Activated T-cell treated with anti-CD3 and anti-CD28 coated beads, Interleukin-2, amount 50 U/mL, for 24 hours (primary cell): ENCODE measurements at places on chromosomes 5 and 9.

GRCh38 chr5:79612667-79613198 lies 492 bp downstream of the TENT2 start:
- no peak for DNase-seq

DNA sequence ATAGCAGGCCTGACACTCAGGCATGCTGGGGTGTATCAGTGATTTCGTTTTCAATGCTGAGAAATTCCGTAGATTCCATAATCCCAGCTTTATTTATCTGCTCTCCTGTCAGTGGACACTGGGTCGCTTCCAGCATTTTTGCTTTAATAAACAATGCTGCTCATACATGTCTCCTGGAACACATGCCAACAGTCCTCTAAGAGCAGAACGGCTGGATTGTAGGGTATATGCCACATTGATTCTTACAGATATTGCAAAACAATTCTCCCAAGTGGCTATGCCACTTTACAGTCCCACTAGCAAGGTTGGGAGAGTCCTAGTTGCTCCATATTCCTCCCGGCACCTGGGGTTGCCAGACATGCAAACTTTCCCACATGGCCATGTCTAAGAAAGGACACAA lies 81.9 kb downstream of the RAPGEF1 start:
- no peak for DNase-seq

GRCh38 chr5:61878471-61878870 lies 427.5 kb upstream of the KIF2A start:
- DNase-seq = no peak

DNA sequence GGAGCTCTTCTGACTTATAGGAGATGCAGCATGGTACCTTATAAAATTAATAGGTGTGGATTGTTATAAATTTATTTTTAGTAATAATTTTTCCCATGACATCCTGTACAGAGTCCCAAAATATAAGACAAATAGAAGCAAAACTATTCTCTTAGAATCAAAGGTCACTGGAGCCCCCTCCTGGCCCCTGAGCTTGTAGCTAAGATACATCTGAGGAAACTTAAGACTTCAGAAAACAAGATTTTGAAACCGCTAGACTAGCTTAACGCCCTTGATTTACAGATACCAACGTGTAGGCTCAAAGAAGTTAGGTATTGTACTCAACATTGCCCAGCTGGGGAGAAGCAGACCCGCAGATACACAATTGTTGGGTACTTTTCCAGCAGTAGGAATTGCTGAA lies 45.7 kb upstream of the KCNN2 start:
- no peak for DNase-seq

DNA sequence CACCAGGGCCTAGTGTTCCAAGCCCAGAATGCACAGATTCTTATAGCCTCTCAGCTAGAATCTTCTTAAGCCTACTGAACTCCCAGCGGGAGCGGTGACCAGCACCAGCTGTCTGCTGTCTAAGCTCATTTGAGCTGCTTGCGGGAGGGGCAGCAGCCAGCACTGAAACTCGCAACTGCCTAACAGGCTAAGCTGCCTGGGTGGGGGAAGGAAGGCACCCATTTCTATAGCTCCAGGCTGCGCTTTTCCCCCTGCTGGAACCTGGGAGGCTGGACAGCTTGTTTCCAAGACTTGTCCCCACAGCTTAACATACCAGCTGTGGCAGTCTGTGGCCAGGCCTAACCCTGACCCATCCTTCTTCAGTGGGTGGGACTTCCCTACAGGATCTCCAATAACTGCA lies 512.9 kb downstream of the EFNA5 start:
- no peak for DNase-seq

- DNase-seq = no peak
These were observed 113.0 kb downstream of the AUH start for GRCh38 chr9:91248707-91249106.

DNA sequence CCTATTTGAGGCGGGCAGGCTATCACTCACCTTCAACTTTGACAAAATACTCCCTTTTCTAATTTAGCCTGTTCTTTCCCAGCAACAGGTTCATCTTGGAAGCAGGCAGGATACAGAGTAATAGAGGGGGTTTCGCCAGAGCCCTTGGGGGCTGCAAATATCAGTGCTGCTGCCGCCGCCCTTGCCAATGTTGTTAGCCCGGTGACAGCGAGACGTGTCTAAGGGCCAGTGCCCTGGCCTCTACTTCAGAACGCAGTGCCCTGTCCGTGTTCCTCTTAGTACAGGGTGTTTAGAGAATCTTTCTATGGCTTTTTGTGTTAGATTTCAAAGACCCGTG lies 703 bp downstream of the FAM120AOS start:
- DNase-seq = no peak

DNA sequence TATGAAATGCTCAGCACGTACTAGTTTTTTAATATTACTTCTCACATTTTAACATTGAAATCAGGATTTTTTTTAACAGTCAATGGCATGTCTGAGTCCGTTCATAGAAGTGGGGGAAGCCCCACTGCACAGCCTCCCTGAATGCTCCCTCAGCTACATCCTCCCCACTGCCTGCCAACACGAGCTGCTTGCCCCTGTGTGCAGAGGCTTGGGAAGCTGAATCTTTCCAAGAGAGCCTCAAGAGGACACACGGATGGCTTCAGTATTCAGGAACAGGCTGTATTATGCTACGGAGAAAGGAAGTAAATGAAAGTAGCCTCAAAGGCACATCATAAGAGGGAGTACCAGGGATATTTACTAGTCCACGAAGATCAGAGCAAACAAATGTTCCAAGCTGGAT lies 248.7 kb downstream of the SPOCK1 start:
- no peak for DNase-seq

- no peak for DNase-seq
These were observed 402.8 kb downstream of the MAT2B start for GRCh38 chr5:163908253-163908652.

DNA sequence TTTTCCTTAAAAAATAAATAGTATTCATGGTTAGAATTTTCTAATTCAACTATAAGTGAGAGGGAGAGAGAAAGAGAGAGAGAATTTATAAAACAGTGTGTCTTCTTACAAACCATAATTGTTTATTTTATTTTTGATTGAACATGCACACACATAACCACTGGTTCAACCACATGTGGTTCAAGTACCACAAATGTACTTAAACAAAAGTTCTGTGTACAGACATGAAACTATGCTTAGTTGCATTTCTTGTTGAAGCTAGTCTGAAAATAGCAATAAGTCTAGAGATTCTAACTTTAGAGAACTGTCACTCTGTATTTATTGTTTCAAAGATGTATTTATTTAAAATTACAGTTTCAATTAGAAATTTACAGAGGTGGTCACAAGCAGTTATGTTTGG lies 130.6 kb upstream of the PDE4D start:
- DNase-seq = no peak

DNA sequence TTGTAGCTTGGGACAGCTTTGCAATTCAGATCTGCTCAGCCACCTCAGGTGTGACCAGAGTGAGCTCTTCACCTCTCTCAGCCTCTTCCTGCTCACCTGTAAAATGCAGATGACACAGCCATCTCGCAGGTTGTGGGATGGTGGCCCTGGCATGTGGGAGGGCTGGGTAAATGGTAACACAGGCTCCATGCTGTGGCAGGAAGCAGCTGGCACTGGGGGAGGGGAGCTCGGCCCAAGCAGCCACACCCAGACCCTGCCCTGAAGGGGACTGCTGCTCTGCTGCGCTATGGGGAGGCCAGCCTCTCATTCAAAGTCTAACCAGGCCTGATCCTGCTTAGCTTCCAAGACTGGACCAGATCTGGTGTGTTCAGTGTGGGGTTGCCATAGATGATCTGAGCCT lies 24.1 kb downstream of the PHF2 start:
- peak; percentile 30 for DNase-seq

DNA sequence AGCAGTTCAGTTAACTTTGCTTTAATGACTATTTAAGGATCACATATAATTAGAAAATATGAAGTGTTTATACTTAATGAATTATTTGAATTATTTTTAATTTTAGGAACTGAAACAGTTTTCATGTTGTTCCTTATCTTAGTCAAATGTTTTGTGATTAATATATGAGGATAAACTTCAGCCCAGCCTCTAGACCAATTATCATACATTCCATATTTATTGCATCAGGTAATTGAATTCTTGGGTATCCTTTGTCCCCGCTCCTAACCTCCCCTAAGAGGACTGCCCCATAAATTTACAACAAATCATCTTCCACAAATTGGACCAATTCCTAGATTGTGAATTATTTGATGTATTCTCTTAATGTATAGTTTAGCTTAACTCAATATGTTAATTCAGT lies 74.8 kb downstream of the ZNF622 start:
- DNase-seq = no peak

DNA sequence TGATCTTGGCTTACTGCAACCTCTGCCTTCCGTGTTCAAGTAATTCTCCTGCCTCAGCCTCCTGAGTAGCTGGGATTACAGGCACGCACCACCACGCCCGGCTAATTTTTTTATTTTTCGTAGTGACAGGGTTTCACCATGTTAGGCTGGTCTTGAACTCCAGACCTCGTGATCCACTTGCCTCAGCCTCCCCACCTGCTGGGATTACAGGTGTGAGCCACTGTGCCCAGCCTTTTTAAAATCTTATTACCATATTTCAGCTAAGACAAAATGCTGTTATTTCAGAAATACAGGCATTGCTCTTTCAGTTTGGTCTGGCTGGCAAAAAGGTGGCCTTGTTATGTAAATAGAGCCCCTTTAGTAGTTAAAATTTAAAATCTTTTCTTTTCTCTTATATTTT lies 46.9 kb upstream of the GLDC start:
- DNase-seq = no peak

DNA sequence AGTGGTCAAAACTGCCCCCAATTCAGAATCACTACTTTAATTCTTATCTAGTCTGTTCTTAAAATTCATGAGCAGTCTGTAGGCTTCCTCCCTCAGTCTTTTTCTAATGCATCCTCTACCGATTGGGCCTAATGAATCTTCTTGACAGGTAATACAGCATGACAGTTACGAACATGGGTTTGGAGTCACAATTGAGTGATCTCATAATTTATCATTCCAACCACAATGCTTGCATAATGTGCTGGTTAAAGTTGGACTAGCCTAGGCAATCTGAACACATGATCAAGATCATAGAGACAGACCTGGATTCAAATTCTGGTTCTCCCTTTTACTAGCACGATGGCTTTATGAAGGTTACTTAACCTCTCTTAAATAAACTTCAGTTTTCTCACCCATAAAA lies 33.1 kb upstream of the SETD9 start:
- DNase-seq = no peak

- DNase-seq = no peak
These were observed 139.3 kb upstream of the SHB start for GRCh38 chr9:38208206-38208901.

DNA sequence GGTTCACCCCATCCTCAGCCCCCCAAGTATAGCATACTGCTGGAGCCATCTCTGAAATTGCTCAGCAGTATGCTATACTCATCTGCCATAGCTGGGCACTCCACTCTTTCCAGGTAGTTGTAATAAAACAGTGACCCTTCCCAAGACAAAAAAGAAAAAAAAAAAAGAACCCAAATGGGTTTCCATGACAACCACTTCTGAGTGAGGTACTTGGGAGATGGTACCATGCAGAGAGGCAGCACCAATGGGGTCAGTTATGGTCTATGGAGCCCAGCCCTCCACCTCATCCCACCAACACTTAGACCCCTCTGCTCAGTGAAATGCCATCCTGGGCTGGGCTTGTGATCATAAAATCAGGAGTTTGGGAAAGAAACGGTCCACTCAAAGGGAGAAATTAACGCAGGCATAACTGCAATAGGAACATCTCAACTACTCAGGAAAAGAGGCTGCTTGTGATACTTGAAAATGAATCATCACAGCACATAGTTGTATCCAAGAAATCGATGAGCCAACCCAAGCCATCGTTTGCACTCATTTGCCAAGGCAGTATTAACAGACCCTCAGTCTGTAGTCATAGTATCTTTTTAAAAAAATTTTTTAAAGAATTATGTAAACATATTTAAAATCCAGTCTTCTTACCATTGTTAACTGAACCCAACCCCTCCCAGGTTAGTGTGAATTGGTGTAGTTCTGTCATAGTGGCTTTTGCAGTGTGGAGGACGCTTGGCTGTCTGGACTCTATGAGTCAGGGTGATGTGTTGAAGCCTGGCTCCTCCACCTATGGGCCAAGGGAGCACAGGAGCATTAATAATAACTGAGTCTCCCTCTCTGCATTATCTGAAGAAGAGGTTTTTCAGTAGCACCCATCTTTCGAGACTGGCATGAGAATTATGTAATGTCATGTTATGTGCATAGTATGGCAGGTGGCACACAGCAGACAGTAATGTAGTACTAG lies 402.7 kb downstream of the SPOCK1 start:
- DNase-seq = no peak

DNA sequence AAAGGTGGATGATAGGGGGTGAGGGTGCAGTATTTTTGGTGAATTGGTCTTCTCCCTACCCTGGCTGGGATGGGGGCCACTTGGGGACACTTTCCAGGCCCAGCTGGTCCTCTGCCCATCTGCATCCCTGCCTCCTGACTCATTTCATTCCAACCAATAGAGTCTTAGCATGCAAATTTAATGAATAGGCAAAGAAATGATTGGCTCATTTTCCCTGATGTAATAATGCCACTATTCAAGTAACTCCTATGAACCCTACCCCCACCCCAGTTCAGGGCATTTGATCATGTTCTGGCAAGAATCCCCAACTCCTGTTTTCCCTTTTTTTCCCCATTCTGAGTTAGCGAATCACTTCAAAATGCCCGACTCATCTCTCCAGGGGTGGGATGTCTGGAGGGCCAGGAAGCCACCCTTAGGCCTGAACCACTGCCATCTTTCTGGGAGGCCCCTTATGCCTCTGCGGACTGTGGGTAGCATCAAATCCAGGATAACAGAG lies 56.7 kb downstream of the PCDH1 start:
- DNase-seq = no peak

GRCh38 chr5:171667341-171668096 lies 118.1 kb upstream of the SMIM23 start:
- DNase-seq = no peak

GRCh38 chr5:112312295-112313275 lies 106.5 kb downstream of the EPB41L4A start:
- no peak for DNase-seq

- DNase-seq = no peak
These were observed 830.4 kb upstream of the ZNF608 start for GRCh38 chr5:125576822-125577221.

GRCh38 chr5:128245974-128246373 lies 162.4 kb downstream of the SLC12A2 start:
- DNase-seq = no peak

GRCh38 chr9:4796988-4797853 lies 4.5 kb downstream of the RCL1 start:
- no peak for DNase-seq

GRCh38 chr5:9361835-9362234 lies 184.0 kb downstream of the SEMA5A start:
- peak; percentile 32 for DNase-seq

GRCh38 chr5:33501899-33502298 lies 61.1 kb downstream of the TARS1 start:
- no peak for DNase-seq

- no peak for DNase-seq
These were observed 54.7 kb downstream of the MACROH2A1 start for GRCh38 chr5:135344349-135344748.

DNA sequence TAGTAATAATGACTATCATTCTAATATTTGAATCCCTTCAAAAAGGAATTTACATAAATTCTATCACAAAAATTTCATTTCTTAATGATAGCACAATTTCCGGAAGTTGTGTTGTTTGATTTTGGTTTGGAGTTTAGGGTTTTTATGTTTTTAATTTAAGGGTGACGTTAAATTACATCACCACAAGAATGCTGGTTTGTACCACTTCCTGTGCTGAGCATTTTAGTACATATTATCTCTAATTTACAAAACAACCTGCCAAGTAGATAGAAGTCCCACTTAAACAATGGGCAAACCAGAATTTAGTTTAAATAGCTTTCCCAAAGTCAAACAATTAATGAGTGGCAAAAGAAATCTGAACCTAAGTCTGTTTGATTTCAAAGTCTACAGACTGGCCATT lies 63.4 kb downstream of the DENND1A start:
- DNase-seq = no peak
